Fibroblast of the aortic adventitia (primary cell): ENCODE measurements at places on chromosomes 2 and 18. TPM values are rescaled to one million over a fixed set of nuclear protein-coding genes. Genes with fewer than 3 reads are reported as not detected.

DNA sequence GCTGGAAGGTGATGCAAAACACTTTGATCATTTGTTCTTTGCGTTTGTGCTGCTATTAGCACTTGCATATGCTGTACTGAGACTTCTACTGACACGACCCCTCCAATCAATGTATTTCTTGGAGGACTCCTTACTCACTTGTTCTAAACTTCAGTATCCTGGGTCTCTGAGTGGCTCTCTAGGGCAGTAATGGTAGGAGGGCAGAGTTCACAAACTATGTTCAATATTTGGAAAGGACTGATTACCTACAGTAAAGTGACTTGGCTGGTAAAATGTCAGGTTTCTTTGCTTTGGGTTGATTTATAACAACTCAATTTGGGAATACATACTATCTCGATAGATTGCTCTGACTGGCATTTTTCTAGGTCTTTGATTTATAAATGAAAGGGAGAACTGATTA lies 93.7 kb downstream of the TRIM43 start:
- DNase-seq: no peak

GRCh38 chr2:37173741-37174140 lies 14.7 kb downstream of the SULT6B1 start:
- no peak for DNase-seq

GRCh38 chr2:150012986-150013385 lies 425.4 kb upstream of the MMADHC start:
- DNase-seq: no peak

GRCh38 chr18:79524181-79525078 lies 128.7 kb downstream of the NFATC1 start:
- DNase-seq: no peak

GRCh38 chr2:118654945-118655344 lies 192.5 kb downstream of the EN1 start:
- peak; percentile 68 for DNase-seq

The AKAIN1 gene
- not detected in 2 replicates for total RNA-seq

The MYO1B gene
- 75.3 and 103 TPM in 2 replicates for total RNA-seq

The PARD6G gene
- total RNA-seq: 0.54 and 2.5 TPM in 2 replicates
